Esophagus muscularis mucosa (tissue), 4 donors: ENCODE measurements at places on chromosomes 2 and 18. TPM values are rescaled to one million over a fixed set of nuclear protein-coding genes. Genes with fewer than 3 reads are reported as not detected.

DNA sequence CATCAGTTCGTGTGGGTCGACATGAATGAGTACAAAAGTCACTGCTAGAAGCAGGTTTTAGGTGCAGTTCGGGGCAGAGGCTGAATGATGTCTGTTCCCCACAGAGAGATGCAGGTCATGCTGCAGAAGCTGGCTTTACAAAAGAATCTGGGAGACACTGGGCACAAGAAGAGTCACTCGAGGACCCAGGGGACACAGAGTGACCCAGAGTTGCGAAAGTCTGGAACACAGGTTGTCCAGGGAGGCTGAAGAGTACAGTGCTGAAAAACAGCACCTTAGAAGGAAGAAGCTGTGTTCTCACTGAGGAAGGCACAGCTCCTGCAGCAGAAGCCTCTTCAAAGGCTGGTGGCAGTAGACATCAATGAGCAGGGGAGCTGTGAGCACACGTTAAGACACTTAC lies 14.8 kb downstream of the CACNB4 start:
- no peak overlapping the region for H3K27ac ChIP-seq
- no peak overlapping the region for H3K4me3 ChIP-seq
- H3K4me1 ChIP-seq: no peaks in the 10 kb centered on the region
- DNase-seq: no peak
- H3K27me3 ChIP-seq: no peaks in the 10 kb centered on the region

IL1RL1 gene
- 4.3 TPM for total RNA-seq

SIX3 gene
- total RNA-seq: 0.42 TPM

SLC66A3 gene
- 61.2 TPM for total RNA-seq

GRCh38 chr2:41779888-41780287 lies 267.9 kb upstream of the PKDCC start:
- no peak for DNase-seq
- peaks cover 5% of the 10 kb centered on the region for H3K4me1 ChIP-seq
- H3K4me3 ChIP-seq: no peak overlapping the region
- no peaks in the 10 kb centered on the region for H3K27me3 ChIP-seq
- H3K36me3 ChIP-seq: no peaks in the 10 kb centered on the region

- H3K27me3 ChIP-seq: no peaks in the 10 kb centered on the region
- no peak overlapping the region for H3K27ac ChIP-seq
- peaks cover 63% of the 10 kb centered on the region for H3K36me3 ChIP-seq
- no peak for DNase-seq
These were observed 21.9 kb downstream of the PLEKHB2 start for GRCh38 chr2:131127076-131127475.

- peaks cover 27% of the 10 kb centered on the region for H3K4me1 ChIP-seq
- DNase-seq: peak; percentile 91
- H3K27me3 ChIP-seq: no peaks in the 10 kb centered on the region
- peak within 1 kb of the TSS; percentile 59 for H3K4me3 ChIP-seq
- H3K36me3 ChIP-seq: no peaks in the 10 kb centered on the region
These were observed at the start of gene ANKRD53 for GRCh38 chr2:70978341-70979179. TSS of gene ANKRD53 (plus strand) at chr2:70978630. CDS start at chr2:70978646, 16 bp downstream.

- H3K27ac ChIP-seq: peak overlapping the region; percentile 76
- H3K4me3 ChIP-seq: no peak overlapping the region
- H3K27me3 ChIP-seq: no peaks in the 10 kb centered on the region
These were observed 121.9 kb downstream of the HDAC4 start for GRCh38 chr2:239278941-239279365.

GRCh38 chr2:186690786-186691185 lies 3.1 kb upstream of the FAM171B start:
- H3K4me1 ChIP-seq: peaks cover 20% of the 10 kb centered on the region
- DNase-seq: no peak
- no peaks in the 10 kb centered on the region for H3K27me3 ChIP-seq
- no peak overlapping the region for H3K4me3 ChIP-seq

- H3K4me3 ChIP-seq: no peak overlapping the region
- no peaks in the 10 kb centered on the region for H3K36me3 ChIP-seq
- no peaks in the 10 kb centered on the region for H3K27me3 ChIP-seq
- no peaks in the 10 kb centered on the region for H3K4me1 ChIP-seq
These were observed 692.6 kb upstream of the TMEFF2 start for GRCh38 chr2:192887337-192887736.

GRCh38 chr2:16325016-16325975 lies 340.3 kb downstream of the CYRIA start:
- H3K27ac ChIP-seq: no peak overlapping the region
- H3K27me3 ChIP-seq: no peaks in the 10 kb centered on the region
- no peak overlapping the region for H3K4me3 ChIP-seq
- DNase-seq: peak; percentile 34
- H3K4me1 ChIP-seq: no peaks in the 10 kb centered on the region
- H3K36me3 ChIP-seq: no peaks in the 10 kb centered on the region

GRCh38 chr2:63875559-63876245 lies 34.0 kb downstream of the UGP2 start:
- H3K27me3 ChIP-seq: no peaks in the 10 kb centered on the region
- peak overlapping the region; percentile 70 for H3K27ac ChIP-seq
- no peak overlapping the region for H3K4me3 ChIP-seq
- peaks cover 67% of the 10 kb centered on the region for H3K4me1 ChIP-seq

DSC2 gene
- total RNA-seq: 2.1 TPM

CHRND gene
- not detected for total RNA-seq

C2orf72 gene
- total RNA-seq: 0.83 TPM

DNA sequence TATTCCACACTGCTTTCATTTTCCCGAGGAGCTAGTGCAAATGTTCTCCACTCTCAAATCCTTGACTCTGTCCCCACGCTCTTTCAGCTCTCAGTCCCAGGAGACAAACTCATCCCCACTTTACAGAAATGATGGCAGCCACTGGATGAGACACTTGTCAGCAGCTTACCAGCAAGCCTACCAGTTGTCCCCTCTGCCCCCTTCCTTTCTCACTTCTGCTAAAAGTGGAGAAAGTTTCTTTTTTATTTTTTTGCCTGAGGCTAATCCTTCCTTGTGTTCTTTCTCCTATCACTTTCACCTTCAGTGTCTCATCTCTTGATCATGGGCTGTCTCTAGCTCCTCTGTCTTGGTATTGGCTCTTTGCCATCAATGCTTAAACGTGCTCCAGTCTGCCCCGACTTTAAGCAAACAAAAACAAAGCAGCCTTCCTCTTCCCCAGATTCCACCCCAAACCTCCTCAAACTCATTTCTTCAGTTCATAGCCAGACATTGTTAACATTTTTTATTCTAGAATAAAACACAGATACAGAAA lies 64.5 kb downstream of the TTC32 start:
- no peak overlapping the region for H3K4me3 ChIP-seq
- no peak overlapping the region for H3K27ac ChIP-seq
- DNase-seq: peak; percentile 21
- H3K27me3 ChIP-seq: no peaks in the 10 kb centered on the region
- H3K4me1 ChIP-seq: no peaks in the 10 kb centered on the region

DNA sequence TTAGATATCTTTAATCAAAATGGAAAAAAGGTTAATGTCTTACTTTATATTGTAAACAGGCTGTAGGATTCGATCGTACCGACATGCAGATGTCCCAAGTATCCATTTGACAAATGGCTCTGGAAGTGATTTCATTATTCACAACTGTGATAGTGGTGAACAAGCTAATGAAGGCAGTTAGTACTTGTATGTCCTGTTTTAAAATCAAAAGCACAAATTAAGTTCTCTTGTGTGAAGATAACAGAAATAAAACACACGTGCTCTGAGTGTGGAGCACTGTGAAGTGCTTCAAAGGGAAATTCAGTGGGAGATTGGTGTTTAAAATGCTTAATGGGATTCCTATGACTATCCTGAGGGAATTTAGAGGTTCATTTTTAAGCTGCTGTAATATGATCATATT lies 8.6 kb upstream of the LRP1B start:
- peaks cover 3% of the 10 kb centered on the region for H3K27me3 ChIP-seq
- DNase-seq: no peak
- H3K4me1 ChIP-seq: no peaks in the 10 kb centered on the region
- H3K4me3 ChIP-seq: no peak overlapping the region

SLC23A3 gene
- total RNA-seq: 0.42 TPM

DNA sequence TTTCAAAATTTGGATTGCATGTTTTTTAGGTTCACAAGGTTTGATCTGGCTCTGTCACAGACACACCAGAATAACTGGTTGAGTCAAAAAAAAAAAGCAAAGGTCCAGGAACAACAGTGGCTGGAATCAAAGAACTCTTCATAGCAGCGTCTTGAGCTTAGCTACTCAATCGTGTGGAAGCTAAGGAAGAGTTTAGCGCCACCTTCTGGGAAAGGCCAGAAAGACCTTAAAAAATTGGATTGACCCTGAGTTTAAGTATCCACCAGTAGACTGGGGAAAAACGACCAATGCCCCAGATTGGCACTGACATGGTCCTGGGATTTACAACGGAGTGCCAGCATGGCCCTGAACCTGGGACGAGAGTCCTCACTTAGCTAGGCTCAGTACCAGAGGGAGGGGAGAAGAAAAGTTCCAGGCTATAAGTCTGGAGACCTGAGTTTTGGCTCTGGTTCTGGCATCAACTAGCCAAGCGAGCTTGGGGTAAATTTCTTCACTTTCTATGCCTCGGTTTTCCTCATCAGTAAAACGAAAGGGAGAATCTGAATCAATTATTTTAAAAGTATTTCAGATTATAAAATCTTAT lies 71.1 kb upstream of the TFCP2L1 start:
- peaks cover 7% of the 10 kb centered on the region for H3K4me1 ChIP-seq
- H3K4me3 ChIP-seq: no peak overlapping the region
- H3K27ac ChIP-seq: no peak overlapping the region
- no peak for DNase-seq
- H3K27me3 ChIP-seq: no peaks in the 10 kb centered on the region

- H3K27ac ChIP-seq: no peak overlapping the region
- DNase-seq: no peak
- no peaks in the 10 kb centered on the region for H3K4me1 ChIP-seq
These were observed 342.1 kb downstream of the SLC4A3 start for GRCh38 chr2:219969508-219969907.

DNA sequence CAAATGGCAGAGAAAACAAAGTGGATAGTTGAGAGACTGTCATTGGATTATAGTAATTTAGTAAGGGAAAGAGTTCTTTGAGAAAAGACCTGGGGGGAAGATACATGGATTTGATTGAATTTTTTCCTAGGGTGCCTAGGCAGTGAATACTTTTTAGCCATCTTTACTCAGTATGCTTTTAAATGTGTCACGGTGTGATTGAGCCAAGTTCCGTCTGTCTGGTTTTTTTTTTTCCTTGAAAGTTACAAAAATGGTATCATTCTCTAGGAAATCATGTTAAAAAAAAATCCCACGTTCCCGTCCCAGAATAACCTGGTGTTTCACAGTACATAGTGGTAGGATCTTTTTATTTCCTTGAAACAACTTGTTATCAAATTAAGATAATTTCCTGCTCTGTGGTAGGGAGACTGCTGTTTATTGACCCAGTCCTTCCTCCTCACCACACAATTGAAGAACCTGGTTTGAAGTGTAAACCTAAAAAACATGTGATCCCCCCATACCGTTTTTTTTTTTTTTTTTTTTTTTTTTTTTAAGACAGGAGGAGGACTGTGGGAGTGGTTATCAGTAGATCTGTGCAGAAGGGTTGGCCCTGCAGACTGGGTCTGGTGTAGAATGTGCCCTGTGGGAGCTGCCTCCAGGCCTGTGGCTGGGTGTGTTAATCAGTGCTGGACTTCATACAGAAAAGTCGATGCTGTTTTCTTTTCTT lies 55.1 kb downstream of the DGKD start:
- no peak overlapping the region for H3K4me3 ChIP-seq
- DNase-seq: no peak
- H3K36me3 ChIP-seq: no peaks in the 10 kb centered on the region
- no peaks in the 10 kb centered on the region for H3K27me3 ChIP-seq
- no peak overlapping the region for H3K27ac ChIP-seq

GRCh38 chr2:98849113-98849512 lies 86.9 kb downstream of the CRACDL start:
- DNase-seq: no peak
- no peaks in the 10 kb centered on the region for H3K27me3 ChIP-seq
- no peak overlapping the region for H3K4me3 ChIP-seq

DNA sequence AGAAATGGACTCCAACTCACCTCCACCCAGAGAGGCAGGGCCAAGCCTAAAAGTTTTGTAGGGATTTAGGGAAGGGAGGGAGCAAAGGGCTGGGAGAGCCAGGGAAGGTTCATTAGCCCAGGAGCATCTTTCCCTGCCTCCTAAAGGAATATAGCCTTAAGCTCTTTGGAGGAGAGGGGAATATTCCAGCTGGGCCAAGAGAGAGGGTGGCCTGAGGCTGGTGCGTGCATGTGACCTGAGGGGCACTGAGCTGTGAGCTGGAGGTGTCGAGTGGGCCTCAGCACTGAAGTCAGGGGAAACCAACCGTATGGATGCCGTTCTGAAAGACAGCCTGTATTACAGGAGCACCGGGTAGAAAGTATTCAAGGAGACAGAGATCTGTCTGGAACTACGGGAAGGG lies 112.6 kb downstream of the KLHL29 start:
- no peaks in the 10 kb centered on the region for H3K36me3 ChIP-seq
- no peak overlapping the region for H3K27ac ChIP-seq
- H3K27me3 ChIP-seq: no peaks in the 10 kb centered on the region
- H3K4me1 ChIP-seq: peaks cover 57% of the 10 kb centered on the region
- no peak overlapping the region for H3K4me3 ChIP-seq

IL36RN gene
- not detected for total RNA-seq

- no peak overlapping the region for H3K4me3 ChIP-seq
- DNase-seq: peak; percentile 12
- no peaks in the 10 kb centered on the region for H3K4me1 ChIP-seq
- no peak overlapping the region for H3K27ac ChIP-seq
- no peaks in the 10 kb centered on the region for H3K36me3 ChIP-seq
These were observed 312.2 kb downstream of the LRATD1 start for GRCh38 chr2:14944562-14945346.

- peak overlapping the region; percentile 54 for H3K4me3 ChIP-seq
- H3K27ac ChIP-seq: no peak overlapping the region
- peaks cover 6% of the 10 kb centered on the region for H3K4me1 ChIP-seq
- DNase-seq: peak; percentile 93
- H3K36me3 ChIP-seq: no peaks in the 10 kb centered on the region
- peaks cover 5% of the 10 kb centered on the region for H3K27me3 ChIP-seq
These were observed 13.6 kb upstream of the ANKRD53 start for GRCh38 chr2:70964596-70965386.

- peaks cover 26% of the 10 kb centered on the region for H3K4me1 ChIP-seq
- H3K27ac ChIP-seq: no peak overlapping the region
- H3K4me3 ChIP-seq: no peak overlapping the region
These were observed 8.2 kb downstream of the TTC32 start for GRCh38 chr2:19893520-19894133.

DNA sequence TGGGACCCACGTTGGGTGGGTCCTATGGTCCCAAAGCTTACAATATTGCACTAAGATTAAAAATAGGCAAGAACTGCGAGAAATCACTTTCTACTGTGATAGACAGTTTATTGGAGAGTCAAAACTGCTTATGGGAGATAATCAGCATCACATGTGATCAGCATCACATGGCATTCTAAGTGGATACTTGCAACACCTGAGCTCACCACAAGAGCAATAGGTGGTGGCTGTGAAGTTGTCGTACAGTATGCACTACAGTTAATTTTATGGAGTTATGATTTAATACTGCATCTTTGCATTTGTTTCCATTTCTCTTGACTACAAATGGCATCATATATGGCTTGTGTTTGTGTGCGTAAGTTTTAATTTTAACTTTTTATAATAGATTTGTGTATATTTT lies 11.6 kb downstream of the PNO1 start:
- DNase-seq: no peak
- H3K4me3 ChIP-seq: no peak overlapping the region
- no peaks in the 10 kb centered on the region for H3K27me3 ChIP-seq

ATP5F1A gene
- total RNA-seq: 457 TPM

- no peak overlapping the region for H3K27ac ChIP-seq
- no peak for DNase-seq
- no peaks in the 10 kb centered on the region for H3K36me3 ChIP-seq
- H3K27me3 ChIP-seq: no peaks in the 10 kb centered on the region
- no peak overlapping the region for H3K4me3 ChIP-seq
These were observed 10.6 kb downstream of the CFAP210 start for GRCh38 chr2:169683425-169684134.

SERPINB12 gene
- not detected for total RNA-seq
